A549 treated with RU486 at 1 μM for 4 hours (cell line): ENCODE measurements at places on chromosomes 7 and 10. TPM values are rescaled to one million over a fixed set of nuclear protein-coding genes. Genes with fewer than 3 reads are reported as not detected.

The RAPGEF5 gene
- 0.05 to 0.22 TPM (median 0.11 TPM) in 5 replicates for total RNA-seq

The GPR146 gene
- total RNA-seq = 1.7 to 2.8 TPM (median 1.9 TPM) in 5 replicates

The OR2A7 gene
- total RNA-seq = not detected in 5 replicates

The TNKS2 gene
- total RNA-seq = 9.8 to 21.4 TPM (median 20.8 TPM) in 5 replicates

The NAT16 gene
- 0.06 to 0.15 TPM (median 0.14 TPM) in 5 replicates for total RNA-seq
